ENCODE measurements at places on chromosomes 6 and 20.

DNA sequence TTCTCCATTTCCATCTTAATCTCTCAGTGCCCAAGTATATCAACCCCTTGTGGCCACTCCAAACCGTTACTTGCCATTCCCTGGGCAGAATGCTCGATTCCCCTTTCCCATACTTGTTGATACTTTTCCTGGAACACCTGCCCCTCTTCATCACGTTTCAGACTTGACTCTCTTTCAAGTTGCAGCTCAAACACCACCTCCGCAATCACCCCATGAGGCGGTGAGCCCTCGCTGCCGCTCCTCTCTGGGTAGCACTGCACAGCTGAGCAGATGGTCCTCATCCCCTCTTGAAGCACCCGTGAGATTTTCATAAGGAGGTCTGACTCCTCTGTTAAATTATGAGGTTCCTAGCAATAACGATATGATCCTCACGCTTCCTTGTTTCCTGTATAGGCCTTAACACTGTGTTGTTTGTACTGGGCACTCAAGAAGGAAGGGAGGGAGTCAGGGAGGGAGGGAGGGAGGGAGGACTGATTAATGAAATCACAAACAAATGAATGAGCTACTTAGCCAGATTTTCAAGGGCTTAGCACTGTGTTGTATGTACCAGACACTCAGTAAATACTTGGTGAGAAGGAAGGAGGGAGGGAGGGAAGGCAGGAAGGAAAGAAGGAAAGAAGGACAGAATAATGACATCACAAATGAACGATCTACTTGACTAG is 8.0 kb upstream of the UQCC2 start:
- DNase-seq, result no peak

DNA sequence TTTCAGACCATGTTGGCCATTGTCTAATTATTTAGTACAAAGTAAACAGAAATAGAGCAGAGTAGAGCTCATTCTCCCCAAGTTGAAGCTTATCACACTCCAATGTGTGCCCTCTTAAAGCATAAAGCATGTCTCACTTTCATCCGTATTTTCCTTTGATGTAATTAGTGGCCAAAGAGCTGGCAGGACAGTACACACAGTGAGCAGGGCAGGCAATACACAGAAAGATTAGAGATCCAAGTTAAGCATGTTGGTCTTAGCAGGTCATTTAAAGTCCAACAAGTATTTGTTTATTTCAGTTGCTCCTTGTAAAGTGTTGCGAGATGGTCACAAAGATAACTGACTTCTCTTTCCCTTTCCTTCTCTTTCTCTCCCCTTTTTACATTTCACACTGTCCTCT is 47.2 kb downstream of the RFX6 start:
- no peak for DNase-seq

- no peak for DNase-seq
These were observed 1.6 kb downstream of the KIAA0408 start for GRCh38 chr6:127457456-127458064.

- no peak for DNase-seq
These were observed 39.7 kb downstream of the ZC3H12D start for GRCh38 chr6:149445095-149445466.

DNA sequence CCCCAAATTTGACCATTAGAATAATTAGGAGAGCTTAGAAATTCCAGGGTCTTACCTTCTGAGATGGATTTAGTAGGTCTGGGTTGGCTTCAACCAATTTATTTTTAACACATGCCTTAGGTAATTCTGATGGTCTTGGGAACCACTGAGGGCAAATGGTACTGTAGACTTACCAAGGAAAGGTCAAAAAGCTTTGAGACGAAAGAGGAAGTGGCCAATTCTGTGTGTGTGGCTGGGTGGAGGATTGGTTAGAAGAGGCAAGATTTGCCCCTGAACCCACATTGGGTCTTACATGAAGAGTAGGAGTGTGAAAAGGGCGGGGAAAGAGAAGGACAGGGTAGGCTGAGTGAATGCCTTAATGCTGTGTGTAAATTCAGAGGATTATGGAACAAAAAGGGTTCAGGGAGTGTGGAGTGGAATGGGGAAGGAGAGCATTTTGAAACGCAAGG is 2.7 kb downstream of the ITCH start:
- DNase-seq, result no peak

DNA sequence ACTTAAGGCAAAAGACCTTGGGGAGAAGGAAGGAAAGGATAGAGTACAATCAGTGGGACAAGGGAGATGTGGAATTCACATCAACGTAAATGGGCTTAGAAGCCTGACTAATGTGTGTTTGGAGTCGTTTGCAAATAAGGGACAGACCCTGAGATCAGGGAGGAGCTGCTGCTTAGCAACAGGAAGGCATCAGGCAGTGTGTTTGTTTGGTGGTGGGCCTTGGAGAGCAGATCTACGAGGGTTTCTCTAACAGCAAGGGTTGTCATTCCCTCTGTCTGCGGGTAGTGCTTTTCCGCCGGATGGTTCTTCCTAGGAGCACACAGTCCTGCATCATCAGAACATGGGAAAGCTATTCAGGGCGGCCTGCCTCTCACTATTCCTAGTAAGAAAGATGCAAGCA is 40.4 kb downstream of the C6orf118 start:
- no peak for DNase-seq

DNA sequence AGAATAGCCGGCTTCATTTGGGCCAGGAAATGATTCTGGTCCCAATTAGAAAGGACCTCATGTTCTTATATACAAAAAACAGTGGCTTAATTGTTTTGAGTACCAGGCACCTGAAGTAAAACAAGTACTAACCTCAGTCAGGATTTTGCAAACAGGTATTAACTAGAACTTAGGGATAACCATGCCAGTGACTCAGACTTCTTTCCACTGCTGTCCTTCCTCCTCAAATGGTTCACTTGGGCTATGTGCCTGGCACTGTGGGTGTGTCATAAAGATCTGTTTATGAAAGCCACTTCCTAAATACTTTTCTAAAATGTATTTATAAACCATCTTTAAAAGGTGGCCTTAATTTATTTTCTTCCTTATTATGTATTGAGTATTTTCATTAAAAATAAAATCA is 10.7 kb downstream of the CLDN20 start:
- no peak for DNase-seq

DNA sequence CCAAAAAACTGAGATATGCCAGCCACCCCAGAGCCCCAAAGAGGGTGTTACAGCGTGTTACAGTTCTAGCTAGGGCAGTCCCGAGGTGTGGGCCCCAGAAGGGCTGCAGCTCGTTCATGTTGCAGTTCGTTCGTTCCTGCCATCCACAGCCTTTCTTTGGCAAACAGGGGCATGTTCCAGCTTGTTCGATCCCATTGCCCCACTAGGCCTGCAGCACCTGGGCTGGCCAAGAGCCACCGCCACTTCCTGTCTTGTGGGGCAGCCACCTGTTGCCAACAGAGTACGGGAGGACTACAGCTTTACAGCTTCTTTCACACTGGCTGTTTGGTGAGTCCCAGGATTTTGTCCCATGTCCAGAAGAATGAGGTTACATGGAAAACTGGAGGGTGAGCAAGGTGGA is 198.1 kb downstream of the MMUT start:
- DNase-seq, result no peak

GRCh38 chr20:1905693-1906092 is 10.5 kb downstream of the SIRPA start:
- no peak for DNase-seq

DNA sequence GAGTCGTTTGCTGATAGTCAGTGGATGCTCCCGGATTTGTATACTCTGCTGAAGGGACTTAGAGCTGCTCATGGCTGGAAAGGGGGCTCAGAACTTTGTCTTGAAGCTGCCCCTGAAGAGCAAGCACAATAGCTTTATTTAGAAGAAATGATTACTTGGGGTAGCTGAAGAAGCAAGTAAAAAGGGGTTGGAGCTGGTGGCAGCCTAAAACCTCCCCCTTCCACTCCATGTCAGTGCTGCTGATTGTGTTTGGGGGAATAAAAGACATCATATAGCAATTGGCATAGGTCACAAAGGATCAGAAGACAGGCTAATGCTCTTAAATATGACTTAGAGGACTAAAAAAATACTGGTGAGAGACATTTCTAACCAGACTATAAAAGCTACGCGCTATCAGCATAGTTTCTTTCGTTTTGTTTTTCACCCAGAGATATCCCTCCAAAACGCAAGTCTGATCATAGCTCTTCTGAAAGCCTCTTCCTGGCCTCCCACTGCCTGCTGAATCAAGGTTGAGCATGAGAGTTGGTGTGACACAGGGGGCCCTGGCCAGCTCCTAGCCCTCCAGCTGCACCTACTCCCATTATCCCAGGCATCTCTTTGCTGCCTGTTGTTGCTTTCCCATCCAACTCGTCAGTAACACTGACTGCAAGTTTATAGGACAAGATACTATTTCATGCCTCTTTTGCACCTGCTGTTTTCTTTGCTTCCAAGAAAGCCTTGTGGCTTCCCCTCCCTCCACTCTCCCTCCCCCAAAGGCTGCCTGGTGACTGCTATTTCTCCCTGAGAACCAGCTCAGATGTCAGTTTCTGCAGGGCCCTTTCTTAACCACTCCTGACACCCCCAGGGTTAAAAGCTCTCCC is 33.9 kb upstream of the SGK1 start:
- no peak for DNase-seq

DNA sequence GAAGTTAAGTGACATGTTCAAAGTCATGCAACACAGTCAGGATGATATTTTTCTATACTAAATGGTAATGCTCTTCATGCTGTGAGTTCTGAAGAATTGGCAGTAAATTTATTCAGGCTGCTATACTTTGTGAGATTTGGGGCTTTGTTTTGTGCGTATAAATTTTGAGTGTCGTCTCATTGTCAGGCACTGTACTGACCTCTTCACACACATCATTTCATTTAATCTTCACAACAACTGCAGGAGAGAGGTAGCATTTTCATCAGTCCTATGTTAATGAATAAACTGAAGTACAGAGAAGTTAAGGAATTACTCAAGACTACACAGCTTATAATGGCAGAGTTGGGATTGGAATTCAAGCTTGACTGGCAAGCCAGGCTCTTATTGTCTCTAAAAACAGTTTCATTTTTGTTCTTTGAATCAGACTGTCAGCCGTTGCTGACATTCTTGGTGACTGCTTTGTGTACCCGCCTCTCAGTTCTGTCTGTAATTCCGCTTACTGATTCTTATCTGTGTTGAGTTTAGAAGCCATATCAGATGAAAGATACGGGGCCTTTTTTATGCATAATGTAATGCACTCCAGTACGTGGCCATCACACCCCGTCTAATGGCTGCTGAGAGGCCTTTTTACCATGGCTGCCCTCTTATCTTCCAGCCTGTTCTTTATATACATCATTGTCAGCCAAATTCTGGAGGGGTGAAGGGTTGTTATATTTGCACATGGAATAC is 274.9 kb downstream of the UTRN start:
- no peak for DNase-seq

GRCh38 chr20:36116807-36117441 is 37.6 kb upstream of the EPB41L1 start:
- DNase-seq, result no peak

DNA sequence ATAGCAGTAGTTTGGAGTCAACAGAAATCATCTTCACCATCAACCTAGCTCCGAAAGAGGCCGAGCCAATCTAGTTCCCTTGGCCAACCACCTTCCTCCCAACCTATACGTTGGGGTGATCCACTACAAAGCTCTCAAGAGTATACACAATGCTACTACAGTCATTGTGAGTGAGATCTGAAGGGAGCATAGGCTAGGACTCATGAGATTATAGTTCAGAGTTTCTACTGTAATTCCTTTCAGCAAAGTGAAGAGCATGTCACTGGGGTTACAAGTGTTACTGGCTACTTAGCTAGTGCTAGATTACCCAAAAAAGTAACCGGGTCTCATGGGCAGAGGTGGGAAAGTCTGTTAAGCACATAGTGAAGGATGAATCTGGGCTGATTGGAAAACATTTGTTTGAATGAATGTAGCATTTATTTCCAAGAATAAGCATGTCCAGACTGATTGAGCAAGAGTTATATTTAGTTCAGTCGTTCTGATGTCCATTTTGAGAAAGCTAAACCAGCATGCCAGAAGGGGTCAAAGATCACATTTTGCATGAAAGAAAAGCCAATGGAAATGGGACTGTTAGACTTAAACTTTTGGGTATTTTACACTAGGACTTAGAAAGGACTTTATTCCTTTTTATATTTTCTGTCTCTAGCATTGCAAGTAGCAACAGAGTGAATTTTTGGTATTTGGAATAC is 10.5 kb upstream of the ESR1 start:
- DNase-seq, result no peak

GRCh38 chr20:6395695-6396094 is 272.9 kb upstream of the FERMT1 start:
- DNase-seq, result no peak

- no peak for DNase-seq
These were observed 160.9 kb downstream of the SOD2 start for GRCh38 chr6:159532155-159532554.

GRCh38 chr6:141541581-141542324 is 591.0 kb upstream of the GJE1 start:
- no peak for DNase-seq

DNA sequence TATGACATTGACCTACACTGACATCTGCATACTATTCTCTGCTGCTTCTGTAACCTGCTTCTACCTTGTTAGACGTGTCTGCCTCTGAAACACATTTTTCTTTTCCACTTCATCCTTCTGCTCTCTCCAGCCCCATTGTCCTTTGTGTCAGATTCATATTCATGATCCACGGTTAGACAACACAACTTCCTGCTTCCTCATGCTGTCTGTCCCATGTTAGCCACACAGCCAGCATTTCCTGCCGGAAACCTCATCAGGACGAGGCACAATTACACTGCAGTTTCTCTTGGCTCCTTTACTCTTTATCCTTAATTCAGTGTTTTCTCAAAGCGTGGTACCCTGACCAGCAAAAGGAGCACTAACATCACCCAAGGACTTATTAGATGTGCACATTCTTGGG is 150.2 kb downstream of the TBC1D7 start:
- DNase-seq, result no peak

- DNase-seq, result no peak
These were observed 69.7 kb upstream of the LY86 start for GRCh38 chr6:6518631-6519427.

GRCh38 chr6:144334150-144334708 is 49.1 kb downstream of the UTRN start:
- peak; percentile 74 for DNase-seq

DNA sequence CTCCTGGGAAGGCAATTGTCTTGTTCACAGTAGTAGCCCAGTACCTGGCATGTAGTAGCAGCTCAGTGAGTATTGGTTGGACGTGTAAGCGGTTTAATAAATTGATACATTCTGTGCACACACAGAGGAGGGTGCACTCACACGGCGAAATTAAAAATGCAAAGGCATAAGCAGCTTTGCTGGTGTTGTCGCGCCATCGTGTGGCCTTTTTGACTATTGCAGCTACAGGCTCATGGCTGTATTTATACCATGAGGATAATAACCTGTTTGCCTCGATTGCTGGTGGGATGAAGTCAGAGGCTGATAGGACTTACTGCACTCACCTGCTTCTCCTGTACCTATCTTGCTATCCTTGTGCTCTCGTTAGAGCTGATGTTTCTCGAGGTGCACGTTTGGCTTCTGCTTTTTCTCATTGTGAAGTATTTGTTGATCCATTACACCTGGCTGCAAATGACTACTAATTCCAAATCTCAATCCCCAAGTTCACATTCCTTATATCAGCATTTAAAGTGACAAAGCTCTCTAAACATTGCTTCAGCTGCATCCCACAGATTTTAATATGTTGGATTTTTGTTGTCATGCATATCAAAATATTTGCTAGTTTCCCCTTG is 61.5 kb downstream of the TBXT start:
- DNase-seq, result no peak

- DNase-seq, result no peak
These were observed 194.2 kb downstream of the SLC35F1 start for GRCh38 chr6:118101220-118101619.
